ENCODE measurements at places on chromosomes 2 and 18.

- no peak for DNase-seq
Observed at GRCh38 chr2:12556762-12557161, 160.0 kb upstream of the TRIB2 start.

DNA sequence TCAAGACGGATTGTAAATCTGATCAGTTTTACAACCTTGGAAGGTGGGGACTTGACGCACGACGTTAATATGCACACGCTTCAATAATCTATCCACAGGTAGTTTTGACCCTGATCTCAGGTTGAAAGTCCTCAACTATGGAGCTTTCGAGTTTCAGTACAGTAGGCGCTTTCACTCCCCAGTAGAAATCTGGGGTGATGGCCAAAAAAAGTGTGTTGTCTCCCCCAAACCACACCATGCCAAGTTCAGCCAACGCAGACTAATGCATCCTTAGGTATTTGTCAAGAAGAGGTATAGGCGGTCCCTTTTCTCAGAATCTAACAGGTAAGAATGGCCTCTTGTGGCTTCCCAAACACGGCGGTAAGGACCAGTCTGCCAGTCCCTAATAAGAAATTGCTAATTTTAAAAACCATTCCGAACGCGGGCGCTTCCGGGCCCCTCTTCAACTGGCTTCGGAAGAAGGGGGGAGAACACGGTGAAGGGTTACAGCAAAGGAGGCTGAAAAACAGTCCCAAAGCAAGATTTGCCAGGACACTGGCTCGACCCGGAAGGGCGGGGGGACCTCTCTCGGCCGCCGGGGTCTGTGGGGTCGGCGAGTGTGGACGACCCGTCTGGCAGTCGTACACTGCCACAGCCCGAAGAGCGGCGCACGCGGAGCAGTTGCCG lies 659 bp downstream of the FAM210A start:
- no peak for DNase-seq

GRCh38 chr2:3805201-3805939 lies 102.0 kb downstream of the DCDC2C start:
- no peak for DNase-seq

- no peak for DNase-seq
Observed at GRCh38 chr2:29841386-29842004, 79.9 kb downstream of the ALK start.

GRCh38 chr2:60295636-60295962 lies 257.9 kb downstream of the BCL11A start:
- no peak for DNase-seq

DNA sequence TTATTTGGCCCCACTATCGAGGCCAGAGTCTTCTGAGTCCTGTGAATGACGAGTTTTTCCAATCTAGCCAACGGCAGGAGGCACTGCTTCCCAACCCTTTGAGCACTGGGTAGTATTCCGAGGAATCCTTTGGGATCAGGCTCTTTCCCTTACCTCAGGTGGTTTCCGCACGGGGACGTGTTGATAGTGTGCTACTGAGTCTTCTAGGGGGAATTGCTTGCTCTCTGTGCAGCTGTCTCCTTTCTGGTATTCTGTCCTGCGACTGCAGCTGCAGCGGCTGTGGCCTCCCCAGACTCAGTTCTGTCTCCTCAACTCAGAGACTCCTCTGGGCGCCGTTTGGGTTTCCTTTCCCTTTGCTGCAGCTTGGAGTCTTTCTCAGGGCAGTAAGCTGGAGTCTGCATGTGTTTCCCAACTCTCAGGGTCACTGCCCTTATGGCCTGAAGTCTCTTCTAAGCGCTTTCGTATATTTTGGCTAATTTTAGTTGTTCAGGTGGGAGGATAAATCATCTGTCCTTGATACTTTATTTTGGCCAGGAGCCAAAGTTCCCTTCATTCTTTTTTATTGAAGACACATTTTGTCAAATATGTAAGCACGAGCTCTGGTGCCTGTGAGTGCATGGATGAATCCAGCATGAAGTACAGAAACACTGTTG lies 118.4 kb downstream of the MAP4K4 start:
- DNase-seq: no peak

DNA sequence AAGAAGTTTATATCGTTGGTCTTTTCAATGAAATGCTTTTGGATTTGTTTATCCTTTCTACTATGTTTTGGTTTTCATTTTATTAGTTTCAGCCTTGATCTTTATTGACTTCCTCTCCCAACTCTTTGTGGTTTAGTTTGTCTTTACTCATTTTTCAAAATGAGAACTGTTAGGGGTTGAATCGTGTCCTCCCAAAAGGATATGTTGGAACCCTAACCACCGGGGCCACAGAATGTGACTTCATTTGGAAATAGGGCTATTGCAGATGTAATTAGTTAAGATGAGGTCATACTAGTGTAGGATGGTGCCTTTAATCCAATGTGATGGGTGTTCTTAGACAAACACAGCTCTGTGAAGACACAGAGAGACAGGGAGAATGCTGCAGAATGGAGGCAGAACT lies 60.4 kb upstream of the IL1R2 start:
- DNase-seq: no peak

GRCh38 chr2:218060118-218060517 lies 8.9 kb upstream of the RUFY4 start:
- no peak for DNase-seq

DNA sequence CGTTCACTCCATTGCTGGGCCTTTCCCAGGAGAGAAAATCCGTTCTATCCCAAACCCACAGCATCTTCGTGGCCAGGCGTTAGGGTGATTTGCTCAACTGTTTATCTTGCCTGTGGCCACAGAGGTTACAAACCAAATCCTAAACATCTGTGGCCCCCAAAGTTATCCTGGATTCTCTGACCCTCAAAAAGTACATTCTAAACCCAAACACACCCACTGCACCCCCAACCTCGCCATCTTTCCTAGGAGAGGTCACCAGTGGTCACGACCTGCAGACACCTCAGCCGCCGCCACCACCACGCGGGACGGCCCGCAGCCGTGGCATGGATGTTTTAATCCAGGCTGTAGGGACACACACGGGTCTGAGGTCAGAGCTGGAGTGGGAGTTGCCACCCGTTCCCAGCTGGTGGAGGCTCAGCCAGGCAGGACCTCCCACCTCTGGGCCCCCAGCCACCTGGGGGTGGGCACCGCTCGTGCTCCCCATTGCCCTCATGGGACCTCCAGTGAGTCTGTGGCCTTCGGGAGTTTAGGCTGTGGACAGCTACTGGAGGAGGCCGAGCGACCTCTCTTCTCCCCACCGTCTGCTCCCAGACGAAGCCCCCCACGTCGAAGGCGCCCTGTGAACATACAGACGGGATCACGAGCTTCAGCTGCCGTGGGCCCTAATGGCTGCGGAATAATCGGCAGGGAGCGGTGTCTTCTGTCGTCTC lies 72.0 kb downstream of the KCNG2 start:
- no peak for DNase-seq

- no peak for DNase-seq
Observed at GRCh38 chr2:46095830-46096229, 201.4 kb upstream of the EPAS1 start.

- no peak for DNase-seq
Observed at GRCh38 chr2:28345619-28346018, 47.0 kb upstream of the FOSL2 start.

All from transverse colon (tissue), 4 donors.